ENCODE measurements at places on chromosomes 11 and 22.

DNA sequence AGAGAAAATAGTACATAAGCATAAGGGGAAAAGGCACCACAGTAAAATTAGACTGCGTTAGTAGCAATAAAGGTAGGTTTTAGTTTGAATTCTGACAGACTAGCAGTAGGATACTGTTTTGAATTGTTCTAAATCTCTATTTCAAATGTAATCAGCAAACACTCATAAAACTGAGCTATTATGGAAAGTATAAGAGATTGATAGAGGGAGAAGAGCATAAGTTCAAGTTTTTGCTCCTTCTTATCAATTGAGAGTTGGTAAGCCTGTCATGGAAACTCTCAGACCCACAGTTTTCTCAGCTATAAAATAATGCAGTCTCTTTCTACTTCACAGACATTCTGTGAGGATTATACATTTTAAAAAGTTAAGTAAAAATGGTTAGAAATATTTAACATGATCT lies 840.2 kb upstream of the CNTN5 start:
- no peak for DNase-seq

- no peak for DNase-seq
Observed at GRCh38 chr11:130478204-130478701, 29.8 kb downstream of the ADAMTS15 start.

DNA sequence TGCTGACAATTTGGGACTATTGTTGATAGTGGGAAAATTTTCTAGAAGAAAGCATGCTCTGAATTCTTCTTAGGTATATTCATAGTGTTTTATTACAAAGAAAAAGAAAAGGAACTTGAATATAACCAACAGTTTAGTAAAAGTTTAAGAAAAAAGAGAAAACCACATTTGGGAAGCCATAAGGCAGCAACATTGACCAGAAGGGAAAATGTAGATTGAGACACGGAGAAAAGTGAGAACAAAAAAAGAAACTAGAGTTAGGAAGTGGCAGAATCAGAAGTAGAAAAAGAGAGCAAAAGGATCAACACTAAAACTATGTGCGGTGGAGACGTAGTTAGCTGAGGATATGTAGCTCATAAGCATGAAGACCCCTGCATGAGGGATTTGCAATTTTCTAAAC lies 1398.2 kb downstream of the LRRC4C start:
- no peak for DNase-seq

DNA sequence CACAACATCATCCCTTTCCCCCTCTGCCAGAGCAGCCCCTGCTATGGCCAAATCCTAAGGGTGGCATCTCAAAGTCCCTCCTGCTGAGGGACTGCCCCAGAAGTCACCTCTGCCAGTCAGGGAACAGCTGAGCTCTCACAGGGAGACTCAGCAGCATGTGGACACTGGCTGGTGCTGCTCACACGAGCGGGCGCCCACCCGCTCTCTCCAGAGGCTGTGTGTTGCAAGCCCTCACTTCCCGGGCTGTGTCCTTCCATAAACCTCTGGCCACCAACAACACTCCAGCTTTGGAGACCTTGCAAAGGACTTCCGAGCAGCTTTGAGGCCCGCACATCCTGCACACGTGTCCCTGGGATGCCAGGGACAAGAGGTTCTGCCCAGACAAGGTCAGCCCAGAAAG lies 2.8 kb downstream of the IGSF9B start:
- no peak for DNase-seq

DNA sequence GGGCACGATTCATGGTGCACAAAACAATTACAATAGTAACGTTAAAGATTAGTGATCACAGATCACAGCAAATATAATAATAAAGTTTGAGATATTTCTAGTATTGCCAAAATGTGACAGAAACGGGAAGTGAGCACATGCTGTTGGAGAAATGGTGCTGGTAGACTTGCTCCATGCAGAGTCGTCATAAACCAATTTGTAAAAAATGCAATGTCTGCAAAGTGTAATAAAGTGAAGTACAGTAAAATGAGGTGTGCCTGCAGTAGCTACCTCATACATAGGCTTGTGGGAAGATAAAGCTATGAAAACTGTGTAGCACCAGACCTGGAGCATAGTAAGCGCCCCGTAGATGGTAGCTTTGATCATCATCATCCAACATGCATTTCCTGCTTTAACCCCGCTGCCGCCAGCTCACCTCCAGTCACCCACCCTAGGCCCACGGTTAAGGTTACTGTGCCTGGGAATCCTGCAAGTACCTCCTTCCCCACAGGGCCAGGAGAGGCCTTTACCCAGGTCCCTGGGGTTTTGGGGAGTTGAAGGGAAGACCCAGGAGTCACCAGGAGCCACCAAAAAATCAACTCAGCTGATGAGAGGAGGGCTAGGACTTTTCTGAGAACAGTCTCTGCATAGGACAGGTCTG lies 59.2 kb downstream of the MYO7A start:
- no peak for DNase-seq

GRCh38 chr11:104916442-104916841 lies 18.2 kb upstream of the CASP12 start:
- no peak for DNase-seq

DNA sequence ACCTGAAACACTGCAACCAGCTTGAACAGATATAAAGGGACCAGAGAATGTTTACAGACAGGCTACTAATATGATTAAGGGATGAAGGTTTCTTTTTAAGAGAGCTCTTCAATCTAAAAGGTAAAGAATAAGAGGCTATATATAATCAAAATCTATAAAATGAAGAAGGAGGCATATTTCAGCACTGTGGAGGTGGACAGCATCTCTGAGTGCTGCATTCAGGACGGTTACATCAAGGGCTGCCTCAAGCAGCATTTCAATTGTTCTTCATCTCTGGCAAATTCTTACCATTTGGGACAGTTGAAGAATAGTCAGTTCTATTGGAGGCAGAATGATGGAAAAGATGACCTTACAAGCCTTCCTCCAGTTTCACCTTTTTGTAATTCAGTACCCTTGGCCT lies 139.6 kb upstream of the LMO1 start:
- no peak for DNase-seq

- no peak for DNase-seq
Observed at GRCh38 chr11:783581-784015, 6.3 kb downstream of the CEND1 start.

All from stimulated activated CD8-positive, alpha-beta memory T cell treated with anti-CD3 and anti-CD28 coated beads, Interleukin-2, amount 100 ng/mL, for 1 hour (primary cell).